Activated CD8-positive, alpha-beta memory T cell treated with anti-CD3 and anti-CD28 coated beads for 4 hours (primary cell): ENCODE measurements at places on chromosomes 4 and X.

- no peak for DNase-seq
Measured at GRCh38 chr4:66246643-66247042, 576.4 kb upstream of the EPHA5 start.

DNA sequence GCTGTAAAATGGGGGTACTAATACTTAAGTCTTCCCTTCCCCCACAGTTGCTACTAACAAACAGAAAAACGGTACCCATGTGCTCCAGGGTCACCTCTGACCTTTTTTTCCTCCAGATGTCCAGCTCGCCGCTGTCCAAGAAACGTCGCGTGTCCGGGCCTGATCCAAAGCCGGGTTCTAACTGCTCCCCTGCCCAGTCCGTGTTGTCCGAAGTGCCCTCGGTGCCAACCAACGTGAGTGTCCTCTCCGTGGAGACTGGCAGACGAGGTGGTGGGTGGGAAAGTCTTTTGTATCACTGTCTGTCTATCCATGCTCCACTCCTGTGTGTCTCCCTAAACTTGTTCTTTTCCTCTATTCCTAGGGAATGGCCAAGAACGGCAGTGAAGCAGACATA lies 5.1 kb downstream of the UBA1 start:
- no peak for DNase-seq

GRCh38 chr4:78971776-78972175 lies 32.5 kb upstream of the PAQR3 start:
- no peak for DNase-seq

- DNase-seq: no peak
Measured at GRCh38 chr4:10030972-10031667, 9.8 kb upstream of the SLC2A9 start.

GRCh38 chrX:15469613-15470012 lies 23.5 kb downstream of the PIR start:
- no peak for DNase-seq

DNA sequence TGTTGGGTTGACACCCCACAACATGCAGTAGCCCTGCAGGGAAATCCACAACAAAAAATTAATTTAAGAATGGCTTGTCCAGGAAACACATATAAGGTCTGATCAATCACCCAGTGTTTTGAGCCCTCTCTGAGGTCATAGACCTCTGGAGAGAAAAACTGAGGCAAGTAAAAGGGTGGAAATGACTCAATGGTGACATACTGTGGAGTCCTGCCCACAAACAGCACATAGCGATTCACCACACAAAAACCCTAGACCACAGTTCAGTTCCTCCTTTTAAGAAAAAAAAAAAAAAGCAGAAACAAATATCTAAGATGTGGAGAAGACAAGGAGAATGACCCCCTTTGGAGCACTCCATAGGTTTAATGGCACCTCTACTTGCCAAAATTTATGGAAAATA lies 2691.0 kb downstream of the PCDH7 start:
- no peak for DNase-seq

GRCh38 chr4:75889537-75890199 lies 12.6 kb downstream of the PPEF2 start:
- DNase-seq: no peak

DNA sequence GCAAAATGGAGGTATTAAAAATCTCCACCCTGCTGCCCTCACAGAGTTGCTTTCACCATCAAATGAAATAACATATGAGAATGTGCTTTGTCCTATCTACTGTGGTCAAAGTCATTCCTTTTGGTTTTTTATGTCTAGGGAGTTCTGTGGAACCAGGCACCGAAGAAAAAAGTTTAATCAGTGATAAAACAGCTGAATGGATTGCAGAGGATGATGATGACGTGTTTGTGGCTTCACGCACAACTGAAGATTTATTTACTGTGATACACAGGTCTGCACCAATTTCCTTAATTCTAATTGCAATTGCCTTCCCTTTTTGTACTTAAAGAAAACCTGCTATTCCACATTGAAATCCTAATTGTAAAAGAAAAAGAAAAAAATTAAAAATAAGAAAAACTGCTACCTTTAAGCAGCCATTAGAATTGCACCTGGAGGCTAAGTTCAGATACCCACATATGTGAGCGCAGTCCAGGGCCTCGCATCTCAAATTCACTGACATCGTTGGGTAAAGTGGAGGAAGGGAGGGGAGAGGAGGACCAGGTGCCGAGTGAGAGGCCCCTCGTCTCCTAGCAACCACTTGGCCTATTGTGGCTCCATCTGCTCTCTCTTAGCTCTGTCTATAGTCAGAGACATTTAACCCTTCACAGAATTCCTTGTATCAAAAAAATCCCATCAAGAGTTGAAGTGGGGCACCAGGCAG lies 10.5 kb upstream of the RTL5 start:
- no peak for DNase-seq

DNA sequence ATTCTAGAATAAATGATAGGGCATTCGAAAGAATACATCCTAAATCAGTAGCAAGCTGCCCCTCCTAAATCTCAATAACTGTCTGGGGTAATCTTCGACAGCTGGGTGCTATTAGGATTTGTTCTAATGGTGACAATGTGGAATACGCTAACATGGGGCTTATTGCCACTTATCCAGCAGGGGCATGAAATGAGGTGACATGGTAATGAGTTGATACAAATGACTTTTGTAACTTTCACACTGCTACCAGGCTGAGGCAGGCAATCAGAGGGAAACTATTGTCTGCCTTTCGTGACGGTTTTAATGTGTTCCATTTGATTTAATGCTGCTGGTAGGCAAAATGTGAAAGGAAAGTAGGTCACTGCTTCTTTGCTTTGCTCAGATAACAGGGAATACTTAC lies 1047.4 kb upstream of the PABPC4L start:
- no peak for DNase-seq

DNA sequence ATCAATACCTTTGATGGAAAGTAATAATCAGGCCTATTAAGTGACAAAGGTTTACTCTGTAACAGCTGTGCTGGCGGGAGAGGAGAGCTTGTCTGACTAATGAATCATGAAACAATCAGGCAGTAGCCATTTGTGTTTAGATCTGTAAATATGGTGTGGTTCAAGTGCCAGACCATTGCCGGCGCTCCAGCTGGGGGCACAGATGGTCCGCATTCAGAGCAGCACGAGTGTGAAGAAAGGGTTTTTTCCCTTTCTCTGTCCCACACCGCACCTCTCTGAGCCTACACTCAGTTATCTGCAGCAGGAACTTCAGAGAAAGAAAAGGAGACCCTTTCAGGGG lies 111.3 kb upstream of the PAQR3 start:
- DNase-seq: no peak

DNA sequence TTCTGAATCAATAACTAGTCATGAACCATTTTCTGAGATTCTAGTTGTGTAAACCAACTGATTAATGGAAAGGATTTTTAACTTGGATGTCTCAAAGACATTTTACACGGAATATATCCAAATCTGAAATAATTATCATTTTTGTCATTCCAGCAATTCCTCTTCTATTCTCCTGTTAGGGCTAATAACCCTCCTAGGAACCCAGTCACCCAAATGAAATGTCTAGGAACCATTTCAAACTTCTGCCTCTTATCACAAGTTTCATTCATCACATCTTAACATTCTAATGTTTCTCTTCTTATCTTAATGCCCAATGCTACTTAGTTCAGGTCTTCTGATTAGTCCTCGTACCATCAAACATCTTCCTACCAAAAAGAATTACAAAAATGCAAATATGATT lies 639.8 kb downstream of the DMD start:
- no peak for DNase-seq

DNA sequence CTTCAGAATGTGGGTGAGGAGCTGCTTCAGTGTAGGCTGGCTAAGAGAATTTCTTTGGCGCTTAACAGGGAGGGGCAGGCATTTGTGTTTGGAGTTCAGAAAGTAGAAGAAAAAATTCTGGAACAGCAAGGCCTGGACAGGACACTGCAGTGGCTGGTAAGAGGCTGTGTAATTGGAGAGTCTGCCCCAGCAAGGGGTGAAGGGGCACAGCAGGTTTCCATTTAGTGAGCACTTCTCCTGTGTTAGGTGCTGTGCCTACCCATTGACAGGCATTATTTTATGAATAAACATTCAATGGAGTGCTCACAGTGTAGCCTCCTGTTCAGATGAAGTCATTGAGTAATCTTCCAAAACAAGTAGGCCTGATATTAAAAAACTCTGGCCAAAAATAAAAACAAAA lies 10.7 kb upstream of the CPE start:
- no peak for DNase-seq

DNA sequence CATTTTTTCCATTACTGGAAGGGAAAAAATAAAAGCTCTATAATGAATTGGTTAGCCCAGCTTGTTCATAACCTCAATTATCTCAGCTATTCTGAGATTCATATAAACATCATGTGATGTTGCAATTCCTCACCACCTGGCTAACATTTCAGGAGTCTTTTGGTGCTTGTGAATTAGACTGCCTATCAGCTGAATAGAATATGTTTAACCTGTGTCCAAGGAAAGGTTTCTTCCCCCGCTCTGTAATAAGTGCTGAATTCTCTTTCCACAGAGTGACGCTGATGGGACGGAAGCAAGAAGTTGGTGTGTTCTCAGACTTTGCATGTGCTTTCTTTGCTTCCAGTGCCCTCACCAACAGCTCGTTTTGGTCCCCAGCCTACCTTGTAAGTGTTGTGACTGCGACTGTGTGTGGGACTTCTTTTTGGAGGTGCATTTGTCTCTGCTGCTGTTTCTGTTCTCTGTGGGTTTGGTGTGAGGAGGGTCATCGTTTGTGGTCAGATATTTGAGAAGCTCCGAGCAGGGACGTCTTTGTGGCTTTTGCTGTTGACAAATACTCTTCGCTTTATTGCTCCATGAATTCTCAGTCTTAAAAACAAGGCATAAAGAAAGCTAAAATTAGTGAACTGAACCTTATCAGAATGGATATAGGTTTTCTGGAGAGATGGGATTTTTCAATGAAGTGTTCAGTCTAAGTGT lies 61.7 kb downstream of the PPARGC1A start:
- DNase-seq: no peak

DNA sequence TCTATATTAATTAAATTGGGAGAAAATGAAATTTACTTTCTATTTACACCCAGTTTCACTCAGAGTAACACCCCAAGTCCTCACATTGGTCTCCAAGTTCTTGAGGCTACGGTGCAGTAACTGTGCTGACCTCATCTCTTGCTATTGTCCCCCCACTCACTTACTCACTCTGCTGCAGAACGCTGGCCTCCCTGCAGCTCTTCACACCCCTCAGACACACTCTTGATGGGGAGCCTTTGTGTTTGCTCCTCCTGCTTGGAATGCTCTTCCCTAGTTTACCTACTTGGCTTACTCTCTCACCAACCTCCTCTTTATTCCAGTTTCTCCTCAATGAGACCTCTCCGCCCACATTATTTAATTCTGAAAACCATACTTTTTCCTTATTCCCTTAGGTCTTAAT lies 22.2 kb upstream of the SPARCL1 start:
- DNase-seq: no peak

DNA sequence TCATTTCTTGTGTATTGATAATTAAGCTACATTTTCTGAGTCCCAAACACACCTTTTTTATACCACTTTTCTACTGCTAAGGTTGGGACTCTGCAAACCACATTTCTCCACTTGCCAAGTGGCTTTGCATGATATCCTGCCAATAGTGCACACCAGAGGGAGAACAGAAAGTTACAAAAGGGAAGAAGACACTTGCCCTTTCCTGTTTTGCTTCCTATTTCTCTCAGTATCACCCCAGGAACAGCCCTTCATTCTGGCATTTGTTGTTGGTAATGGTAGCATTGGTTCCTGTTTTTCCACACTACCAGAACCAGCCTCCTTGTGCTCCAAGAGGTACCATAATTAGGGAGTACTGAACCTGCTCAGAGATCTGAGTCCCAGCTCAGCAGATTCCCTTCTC lies 87.1 kb downstream of the HDX start:
- DNase-seq: no peak

DNA sequence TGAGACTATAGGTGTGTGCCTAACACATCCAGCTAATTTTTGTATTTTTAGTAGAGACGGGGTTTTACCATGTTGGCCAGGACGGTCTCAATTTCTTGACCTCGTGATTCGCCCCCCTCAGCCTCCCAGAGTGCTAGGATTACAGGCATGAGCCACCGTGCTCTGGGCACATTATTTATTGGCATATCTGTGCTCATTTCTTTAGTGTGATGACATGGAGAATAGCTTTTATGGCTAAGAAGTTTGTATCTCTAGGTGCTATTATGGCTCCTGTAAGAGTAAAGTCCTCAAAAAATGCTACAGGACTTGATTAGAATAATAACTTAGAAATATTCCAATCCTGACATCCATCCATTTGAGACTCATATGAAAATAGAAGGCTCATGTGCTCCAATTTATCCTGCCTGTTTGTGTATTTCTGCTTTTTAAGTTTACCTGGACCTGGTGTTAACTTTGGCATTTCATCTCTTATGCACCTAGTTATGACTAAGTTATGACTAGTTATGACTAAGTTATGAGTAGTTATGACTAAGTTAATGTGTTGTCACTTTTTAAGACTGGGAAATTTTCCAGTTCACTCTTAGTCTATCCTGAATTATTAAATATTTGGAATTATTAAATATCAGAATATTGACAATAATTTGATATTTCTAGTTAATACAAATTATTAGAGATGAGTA lies 36.4 kb upstream of the UNC5C start:
- no peak for DNase-seq

DNA sequence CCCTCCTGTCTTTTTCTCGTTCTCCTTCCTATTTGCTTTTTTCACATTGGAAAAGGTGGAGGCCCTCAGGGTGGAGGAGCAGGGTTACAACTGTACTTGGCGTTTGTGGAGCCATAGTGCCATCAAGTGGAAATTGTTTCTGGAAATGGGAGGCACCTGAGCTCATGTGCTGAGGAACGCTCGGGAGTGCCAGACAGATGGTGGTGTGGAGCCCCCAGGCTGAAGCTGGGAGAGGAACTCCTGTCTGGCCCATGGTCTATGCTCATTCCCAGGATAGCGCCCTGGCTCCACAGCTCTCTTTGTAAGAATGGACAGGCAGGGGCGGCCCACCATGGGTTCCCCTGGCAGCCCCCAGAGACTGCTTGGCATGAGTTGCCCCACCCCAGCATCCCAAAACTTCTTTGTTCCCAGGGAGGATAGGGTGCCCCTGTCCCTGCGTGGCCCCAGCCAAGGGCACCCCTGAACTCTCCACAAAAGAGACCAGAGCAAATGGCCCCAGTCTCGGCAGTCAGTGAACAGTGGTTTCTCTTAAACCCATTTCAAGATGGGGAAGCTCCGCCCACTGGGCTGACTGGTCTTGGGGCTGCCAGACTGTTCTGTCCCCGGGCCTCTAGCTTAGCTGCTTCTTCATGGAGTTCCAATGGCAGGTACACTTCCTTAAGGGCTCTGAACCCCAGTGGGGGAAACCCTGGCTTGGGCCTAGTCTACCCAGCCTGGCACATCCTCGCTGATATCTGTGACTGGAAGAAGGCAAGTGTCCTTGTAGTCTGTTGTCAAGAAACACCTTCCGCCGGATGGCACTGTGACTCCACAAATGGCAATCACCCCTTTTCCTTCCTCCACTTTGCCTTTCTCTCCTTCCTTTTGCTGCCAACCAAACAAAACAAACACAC lies 70.1 kb downstream of the NBDY start:
- DNase-seq: no peak

DNA sequence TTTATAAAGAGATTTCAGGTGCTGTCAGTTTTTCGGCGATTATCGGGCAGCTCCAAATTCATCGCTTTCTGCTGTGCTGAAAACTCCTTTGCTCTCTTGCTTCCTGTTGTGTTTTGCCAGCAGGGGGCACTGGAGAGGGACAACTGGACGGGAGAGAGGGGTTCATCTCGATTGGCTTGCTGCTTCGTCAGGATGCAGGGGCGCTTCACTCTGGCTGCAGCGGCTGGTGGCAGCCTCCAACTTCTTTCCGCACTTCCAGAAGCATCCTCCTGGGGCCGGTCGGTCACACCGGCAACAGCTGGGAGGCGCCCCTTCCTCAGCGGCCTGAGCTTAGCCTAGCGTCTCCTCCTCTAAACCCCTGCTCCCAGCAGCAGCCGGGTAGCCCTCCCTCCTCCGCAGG lies 29.5 kb downstream of the MSL3 start:
- DNase-seq: peak; percentile 38

GRCh38 chr4:54575919-54576318 lies 81.8 kb upstream of the KIT start:
- no peak for DNase-seq
